ENCODE measurements at places on chromosomes 7 and 10.

GRCh38 chr10:76015245-76015644 is 583.8 kb downstream of the LRMDA start:
- no peak for DNase-seq

DNA sequence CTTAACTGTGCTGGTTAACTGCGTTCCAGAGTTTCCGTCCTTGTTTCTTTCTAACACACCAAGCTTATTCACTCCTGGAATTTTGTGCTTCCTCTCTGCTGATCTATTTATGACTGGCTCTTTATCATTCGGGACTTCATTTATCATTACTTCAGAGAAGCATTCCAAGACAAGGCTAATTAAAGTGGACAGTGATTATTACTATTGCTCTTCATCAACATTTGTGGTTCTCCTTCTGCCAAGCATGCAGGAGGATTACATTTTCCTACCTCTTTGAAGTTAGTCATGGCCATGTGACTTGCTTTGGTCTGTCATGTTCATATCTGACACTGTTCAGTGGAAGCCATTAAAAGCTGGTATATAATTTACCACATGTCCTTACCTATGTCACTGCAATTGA is 172.4 kb upstream of the AGR3 start:
- no peak for DNase-seq

GRCh38 chr7:32533276-32534029 is 38.2 kb downstream of the AVL9 start:
- DNase-seq: no peak

DNA sequence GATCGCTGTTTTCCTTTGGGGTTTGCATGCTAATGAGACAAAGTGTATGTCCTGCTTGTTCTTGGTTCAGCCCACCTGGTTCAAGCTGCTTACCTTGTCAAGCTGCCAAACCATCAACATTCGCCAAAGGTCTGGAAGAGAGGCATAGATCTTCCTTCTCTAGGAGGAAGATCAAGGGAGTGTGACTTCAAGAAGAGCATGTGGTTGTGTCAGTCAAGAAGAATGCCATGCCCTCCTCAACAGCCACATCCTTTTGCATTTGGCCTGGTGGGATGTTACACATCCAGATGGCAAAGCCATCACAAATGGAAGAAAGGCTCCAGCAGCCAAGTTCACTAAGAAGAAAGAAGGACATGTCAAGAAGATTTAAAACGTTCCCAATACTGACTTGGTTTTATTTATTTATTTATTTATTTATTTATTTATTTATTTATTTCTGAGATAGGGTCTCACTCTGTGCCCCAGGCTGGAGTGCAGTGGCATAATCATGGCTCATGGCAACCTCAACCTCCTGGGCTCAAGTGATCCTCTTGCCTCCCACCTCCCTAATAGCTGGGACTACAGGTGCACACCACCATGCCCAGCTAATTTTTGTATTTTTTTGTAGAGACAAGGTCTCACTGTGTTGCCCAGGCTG is 5.1 kb upstream of the PIP4K2A start:
- no peak for DNase-seq

DNA sequence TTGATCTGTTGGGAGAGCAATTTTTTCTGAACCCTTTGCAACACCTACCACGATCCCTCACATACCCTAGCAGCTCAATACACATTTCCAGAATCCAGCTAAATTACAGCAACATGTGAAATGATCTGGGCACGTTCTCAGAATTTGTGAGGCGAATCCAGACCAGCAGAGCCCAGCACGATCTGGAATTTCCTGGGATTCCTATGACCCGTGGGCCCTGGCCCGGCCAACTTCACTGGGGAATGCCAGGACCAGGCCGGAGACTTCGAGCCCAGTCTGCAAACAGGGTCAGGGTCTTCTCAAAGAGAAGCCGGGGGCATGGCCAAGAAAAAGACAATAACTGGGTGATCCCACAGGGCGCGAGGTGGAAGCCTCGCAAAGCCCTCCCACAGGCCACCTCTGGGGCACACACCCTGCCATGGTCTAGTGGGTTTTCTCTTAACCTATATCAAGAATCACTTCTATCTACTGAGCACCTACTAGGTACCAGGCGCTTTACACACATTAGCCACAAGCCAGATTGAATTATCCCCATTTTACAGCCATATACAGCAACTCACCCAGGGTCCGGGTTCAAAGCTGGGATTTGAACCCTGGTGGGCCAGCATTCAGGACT is 33.8 kb downstream of the FAM53B start:
- no peak for DNase-seq

DNA sequence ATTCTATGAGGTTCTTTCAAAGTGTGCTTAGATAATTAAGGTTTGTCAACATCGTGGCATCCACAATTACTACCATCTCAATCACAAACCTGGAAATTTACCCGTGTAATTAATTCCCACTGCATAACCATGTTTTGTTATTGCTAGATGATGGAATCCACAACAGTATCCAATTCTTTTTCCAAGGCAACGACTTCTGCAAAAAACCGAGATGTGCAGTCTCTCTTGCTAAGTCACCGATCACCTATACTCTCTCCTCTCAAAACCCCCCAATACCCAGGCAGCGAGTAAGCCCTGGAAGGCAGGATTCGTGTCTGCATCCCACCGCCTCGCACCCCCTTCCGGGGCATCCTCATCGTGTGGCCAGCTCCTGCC is 678 bp upstream of the EIF4H start:
- no peak for DNase-seq

- DNase-seq: no peak
These were observed 17.1 kb downstream of the CHST3 start for GRCh38 chr10:71981015-71981875.

DNA sequence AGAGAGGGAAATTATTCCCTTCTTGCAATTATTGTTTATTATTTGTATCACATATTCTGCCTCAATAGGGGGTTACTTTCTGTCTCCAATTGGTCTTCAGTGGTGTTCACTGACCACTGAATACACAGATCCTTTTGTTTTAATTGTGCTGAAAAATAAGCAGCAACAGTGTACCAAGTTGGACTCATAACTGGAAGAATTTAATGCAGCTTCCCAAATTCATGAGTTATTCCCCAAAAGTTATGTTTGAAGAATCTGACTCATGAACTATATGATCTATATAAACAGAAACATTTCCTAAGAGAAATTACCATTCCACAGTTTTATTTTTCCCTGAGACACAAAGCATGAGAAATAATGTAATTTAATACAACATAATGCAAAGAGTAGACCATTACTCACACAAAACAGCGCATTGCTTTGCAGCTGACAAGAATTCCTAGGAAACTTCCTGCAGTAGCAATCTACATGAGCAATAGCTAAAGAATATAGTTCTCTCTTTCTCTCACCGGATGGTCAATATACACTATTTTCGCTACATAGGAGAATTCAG is 479.2 kb downstream of the HTR7 start:
- DNase-seq: no peak

GRCh38 chr7:155984028-155984580 is 171.8 kb upstream of the SHH start:
- DNase-seq: no peak

GRCh38 chr10:52574697-52575096 is 197.9 kb downstream of the MBL2 start:
- no peak for DNase-seq

DNA sequence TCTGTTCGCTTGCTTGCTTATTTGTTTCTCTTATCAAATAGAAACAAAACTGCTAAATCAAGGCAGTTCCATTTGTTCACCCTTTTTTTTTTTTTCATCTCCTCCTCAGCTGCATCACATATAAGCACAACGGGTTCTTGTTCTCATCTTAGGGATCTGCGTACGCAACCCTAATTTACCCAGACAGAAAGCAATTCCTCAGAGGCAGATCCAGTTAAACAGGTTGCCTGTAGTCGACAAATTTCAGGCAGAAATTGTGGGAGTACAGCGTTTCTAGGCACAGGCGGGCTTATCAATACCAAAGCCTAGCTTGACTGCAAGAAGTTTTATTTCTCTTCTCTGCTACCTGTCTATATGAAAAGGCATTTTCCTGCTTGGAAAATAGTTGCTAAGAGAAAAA is 565.4 kb downstream of the NXPH1 start:
- DNase-seq: no peak

- no peak for DNase-seq
These were observed 339.2 kb downstream of the ZNF716 start for GRCh38 chr7:57789130-57789529.

DNA sequence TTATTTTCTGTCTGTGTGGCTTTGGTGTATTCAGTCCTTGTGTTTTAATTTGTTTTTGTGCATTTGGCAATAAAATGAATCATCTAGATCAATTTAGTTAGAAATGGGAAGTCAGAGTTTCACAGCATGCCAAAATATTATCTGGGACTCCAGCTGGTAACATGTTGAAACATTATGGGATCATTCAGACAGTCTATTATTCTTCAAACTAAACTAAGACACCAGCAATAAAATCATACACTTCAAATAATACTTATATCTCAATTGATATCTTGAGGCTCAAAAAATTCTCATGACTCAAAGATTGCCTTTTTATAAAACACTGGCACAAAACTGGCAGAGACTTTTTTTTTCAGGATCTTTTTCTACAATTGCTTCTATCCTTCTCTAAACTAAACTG is 5.8 kb upstream of the RP9 start:
- DNase-seq: no peak

DNA sequence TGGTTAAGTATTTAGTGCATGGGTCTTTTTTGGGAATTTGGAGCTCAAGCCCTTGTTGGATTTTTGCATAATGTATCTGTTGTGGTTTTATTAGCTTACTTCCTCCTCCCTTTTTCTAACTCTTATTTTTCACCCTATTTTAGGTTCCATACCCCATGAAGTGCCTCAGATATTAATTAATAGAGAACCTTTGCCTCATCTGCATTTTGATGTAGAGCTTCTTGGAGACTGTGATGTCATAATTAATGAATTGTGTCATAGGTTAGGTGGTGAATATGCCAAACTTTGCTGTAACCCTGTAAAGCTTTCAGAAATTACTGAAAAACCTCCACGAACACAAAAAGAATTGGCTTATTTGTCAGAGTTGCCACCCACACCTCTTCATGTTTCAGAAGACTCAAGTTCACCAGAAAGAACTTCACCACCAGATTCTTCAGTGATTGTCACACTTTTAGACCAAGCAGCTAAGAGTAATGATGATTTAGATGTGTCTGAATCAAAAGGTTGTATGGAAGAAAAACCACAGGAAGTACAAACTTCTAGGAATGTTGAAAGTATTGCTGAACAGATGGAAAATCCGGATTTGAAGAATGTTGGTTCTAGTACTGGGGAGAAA is 28.0 kb downstream of the SIRT1 start:
- no peak for DNase-seq

DNA sequence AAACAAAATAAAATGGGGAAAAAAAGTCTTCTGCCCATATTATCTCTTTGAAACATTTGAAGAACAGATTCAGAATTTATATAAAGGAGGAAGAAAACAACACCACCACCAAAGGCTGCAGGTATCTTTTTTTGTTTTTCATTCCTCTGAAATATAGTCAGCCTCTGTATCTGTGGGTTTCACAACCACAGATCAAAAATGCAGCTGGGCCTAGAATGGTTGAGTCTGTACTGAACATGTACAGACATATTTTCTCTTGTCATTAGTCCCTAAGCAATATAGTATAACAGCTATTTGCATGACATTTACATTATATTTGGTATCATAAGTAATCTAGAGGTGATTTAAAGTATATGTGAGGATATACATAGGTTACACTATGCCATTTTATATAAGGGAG is 559.7 kb upstream of the LRRN3 start:
- no peak for DNase-seq

- DNase-seq: no peak
These were observed 22.0 kb upstream of the SLC26A4 start for GRCh38 chr7:107638594-107638993.

GRCh38 chr10:3665316-3665908 is 119.6 kb downstream of the KLF6 start:
- DNase-seq: no peak

DNA sequence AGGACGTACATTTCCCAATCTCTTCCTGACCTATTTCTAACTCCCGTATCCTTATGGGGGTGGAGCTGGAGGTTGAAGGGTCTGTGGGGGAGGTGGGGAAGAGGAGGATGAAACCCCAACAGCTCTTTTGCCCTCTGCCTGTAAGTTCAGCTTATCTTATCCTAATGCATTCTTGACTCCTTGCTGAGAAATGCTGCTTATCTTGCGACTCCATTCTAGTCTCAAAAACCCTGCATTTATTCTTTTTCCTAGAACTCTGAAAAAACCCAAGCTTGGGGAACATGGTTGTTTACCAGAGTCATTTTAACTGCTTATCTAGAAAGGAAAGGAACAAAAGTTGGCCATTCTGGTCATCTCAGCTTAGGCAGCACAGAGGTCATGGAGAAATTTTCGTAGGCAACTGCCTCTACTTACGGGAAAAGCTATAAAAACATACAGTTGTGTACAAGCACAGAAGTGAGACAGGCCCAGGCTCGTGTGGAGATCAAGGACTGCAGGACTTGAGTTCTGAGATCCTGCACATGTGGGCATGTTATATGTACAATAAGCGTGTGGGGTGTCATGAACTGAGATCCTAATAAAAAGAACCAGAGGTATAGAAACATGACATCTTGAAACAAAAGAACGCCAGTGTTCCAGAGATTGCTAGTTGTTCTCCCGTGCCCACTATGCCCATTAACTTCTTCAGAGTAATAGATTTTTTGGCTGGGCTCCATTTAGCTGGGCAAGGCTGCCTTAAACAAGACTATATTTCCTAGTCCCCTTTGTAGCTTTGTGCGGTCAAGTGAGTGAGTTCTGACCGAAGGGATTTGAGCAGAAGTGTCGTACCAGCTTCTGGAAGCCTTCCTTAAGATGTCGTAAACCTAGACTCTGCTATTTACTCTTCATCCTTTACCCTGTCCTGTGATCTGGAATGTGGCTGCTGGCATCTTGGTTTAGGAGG is 9.6 kb downstream of the INMT start:
- no peak for DNase-seq

GRCh38 chr10:79391231-79392019 is 44.2 kb downstream of the PPIF start:
- no peak for DNase-seq

DNA sequence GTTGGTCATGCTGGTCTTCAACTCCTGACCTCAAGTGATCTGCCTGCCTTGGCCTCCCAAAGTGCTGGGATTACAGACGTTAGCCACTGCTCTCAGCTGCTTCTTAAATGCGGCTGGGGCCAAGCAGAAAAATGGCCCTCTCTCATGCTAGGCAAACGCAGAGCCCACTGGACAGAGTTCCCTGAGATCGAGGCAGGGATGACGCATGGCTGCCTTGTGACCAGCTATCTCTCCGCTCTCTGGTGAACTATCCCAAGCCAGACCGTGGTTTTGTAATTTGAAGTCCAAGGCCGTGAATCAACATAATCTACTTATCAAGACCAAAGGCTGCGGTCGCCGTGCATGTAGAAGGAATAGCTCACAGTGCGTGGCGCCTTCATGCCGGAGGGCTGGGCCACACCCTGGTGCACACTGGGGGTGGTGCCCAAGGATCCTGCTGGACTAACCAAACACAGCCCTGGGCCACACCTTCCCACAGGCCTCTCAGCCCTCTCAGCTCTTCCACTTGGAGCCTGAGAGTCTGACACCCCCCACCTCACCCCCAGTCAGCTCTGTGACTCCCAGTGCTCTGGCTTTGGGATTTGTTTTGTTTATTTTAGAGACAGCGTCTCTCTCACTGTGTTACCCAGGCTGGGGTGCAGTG is 88.1 kb upstream of the CUX1 start:
- no peak for DNase-seq

GRCh38 chr10:77068969-77069368 is 568.6 kb downstream of the KCNMA1 start:
- no peak for DNase-seq

Measured in stimulated activated CD4-positive, alpha-beta T cell treated with anti-CD3 and anti-CD28 coated beads, Interleukin-1b, Interleukin-23, amount 100 ng/mL, for 1 hour (primary cell).